ENCODE measurements at places on chromosomes 7 and 10.

DNA sequence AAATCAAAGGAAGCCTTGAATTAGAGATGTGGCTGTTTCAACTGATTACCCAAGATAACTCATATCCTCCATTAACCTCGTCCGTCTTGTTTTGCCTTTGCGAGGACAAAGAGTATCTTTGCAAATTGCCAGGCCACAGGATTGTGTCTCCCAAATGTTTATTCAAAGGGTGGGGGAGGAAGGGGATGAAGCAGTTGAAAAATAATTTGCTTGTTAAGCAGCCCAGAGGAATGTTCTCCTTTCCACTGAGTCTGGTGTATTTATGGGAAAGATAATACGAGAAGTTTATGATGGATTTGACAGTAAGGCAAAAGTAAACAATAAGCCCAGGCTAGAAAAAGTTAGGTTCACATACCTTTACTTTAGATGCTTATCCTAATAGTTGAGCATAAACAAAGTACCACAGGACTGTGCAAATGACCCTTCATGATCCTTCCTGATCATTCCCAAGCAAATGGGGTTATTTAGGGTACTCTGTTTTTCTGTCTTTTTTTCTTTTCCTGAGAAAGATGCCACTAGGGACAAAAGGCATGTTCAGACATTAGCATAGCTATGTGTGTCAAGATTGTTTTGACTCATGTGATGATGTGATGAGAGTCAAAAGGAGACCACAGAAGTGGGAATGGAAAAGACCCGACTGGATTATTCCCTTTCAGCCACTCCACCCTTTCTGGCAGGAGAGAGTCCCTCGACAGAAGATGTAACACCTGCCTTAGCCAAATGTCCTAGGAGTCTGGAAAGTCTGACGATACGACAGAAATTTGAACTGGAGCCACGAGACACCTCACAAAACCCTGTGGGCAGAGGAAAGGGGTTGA is 243.0 kb upstream of the GLI3 start:
- no peak for DNase-seq

DNA sequence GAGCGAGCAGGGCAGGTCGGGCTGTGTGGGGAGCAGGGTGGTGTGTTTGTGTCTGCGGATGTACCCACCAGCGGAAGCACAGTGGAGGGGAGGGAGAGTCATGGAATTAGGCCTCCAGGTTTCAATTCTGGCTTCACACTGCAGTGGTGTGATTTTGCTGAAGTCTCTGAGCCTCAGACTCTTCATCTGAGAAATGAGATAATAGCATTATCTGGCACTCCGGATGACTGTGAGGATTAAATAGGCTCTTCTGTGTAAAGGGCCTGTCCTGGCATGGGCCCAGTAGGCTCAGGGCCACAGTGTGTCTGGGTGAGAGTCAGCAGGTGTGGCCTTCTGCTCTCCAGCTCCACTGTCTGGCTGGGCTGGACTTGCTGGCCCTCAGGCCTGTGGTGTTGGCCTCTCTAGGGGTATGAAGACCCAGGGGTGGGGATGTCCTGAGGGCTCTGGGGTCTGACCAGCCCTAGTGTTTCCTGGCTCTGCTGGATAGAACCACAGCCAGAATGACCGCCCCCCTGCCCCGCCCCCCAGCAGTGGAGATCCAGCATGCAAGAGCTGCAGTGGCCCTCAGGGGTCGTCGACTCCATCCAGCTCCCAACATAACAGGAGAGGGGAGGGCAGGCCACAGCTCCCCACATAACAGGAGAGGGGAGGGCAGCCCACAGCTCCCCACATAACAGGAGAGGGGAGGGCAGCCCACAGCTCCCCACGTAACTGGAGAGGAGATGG is 178.6 kb downstream of the RPS24 start:
- DNase-seq = no peak

DNA sequence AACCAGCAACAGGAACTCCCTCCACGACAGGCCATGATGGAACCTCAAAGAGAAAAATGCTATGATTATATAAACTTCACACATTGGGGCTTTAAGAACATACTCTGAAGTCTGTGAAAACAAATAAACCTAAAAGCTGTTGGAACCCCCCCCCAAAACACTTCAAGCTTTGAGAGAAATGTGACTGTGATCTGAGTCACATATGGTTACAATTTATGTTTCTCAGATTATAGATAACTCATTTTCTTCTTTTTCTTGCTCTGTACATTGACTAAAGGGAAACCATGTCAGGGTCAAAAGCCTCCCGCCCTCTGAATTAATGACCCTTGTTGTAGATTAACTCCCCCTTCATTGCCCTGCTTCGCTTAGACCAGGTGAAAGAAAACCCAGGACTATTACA is 15.8 kb downstream of the VOPP1 start:
- no peak for DNase-seq

DNA sequence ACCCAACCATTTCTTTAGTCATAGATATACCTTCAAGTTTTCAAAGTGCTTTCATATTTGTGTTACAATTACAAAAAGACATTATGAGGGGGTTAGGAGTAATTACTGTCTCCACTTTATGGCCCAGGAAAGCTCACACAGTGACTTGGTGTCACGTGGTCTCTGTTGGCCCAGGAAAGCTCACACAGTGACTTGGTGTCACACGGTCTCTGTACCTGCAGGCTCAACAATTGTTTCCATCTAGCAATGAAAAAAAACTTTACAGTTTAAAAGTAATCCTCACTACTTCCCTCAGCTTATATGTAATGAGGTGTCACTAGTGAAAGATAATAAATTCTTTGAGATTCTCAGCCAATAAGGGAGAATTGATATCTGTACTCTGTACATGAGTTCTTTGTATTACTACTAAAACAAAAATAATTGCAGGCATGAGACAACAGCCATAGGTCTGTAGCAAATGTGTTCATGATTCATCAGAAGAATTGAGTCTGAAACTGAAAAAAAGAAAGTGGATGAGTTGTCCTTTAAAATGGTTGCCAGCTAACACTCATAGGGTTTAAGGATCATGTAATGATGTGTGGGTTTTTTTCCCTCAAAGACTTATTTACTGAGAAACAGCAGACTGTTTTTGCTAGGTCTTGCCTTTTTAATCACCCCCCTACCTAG is 10.9 kb downstream of the OGDH start:
- no peak for DNase-seq

GRCh38 chr10:26269754-26270153 is 53.2 kb downstream of the GAD2 start:
- peak; percentile 44 for DNase-seq

- DNase-seq = no peak
These were observed 7.9 kb upstream of the ADRB1 start for GRCh38 chr10:114035791-114036190.

- DNase-seq = no peak
These were observed 108.0 kb downstream of the TWIST1 start for GRCh38 chr7:19009241-19009935.

GRCh38 chr10:50393784-50394467 is 142.6 kb upstream of the ASAH2 start:
- no peak for DNase-seq

GRCh38 chr7:51060536-51060935 is 256.1 kb downstream of the COBL start:
- peak; percentile 27 for DNase-seq

DNA sequence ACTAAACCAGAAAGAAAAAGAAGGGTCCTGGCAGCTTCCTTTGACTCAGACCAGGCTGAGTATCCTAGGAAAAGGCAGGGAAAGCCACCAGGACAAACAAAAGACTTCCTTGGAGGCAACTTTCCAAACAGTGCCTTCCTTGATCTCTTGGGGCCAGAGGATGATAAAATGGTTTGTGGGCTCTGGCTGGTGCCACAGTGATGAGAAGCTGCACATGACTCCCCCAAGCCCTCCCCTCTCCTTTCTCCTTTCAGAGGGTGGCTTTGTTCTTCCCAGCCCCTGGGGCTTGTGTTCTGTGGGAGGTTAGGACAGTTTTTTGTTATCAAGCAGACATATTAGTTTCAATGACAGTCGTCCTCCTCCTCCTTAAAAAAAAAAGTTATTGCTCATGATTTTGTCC is 183.2 kb downstream of the SEM1 start:
- DNase-seq = no peak

DNA sequence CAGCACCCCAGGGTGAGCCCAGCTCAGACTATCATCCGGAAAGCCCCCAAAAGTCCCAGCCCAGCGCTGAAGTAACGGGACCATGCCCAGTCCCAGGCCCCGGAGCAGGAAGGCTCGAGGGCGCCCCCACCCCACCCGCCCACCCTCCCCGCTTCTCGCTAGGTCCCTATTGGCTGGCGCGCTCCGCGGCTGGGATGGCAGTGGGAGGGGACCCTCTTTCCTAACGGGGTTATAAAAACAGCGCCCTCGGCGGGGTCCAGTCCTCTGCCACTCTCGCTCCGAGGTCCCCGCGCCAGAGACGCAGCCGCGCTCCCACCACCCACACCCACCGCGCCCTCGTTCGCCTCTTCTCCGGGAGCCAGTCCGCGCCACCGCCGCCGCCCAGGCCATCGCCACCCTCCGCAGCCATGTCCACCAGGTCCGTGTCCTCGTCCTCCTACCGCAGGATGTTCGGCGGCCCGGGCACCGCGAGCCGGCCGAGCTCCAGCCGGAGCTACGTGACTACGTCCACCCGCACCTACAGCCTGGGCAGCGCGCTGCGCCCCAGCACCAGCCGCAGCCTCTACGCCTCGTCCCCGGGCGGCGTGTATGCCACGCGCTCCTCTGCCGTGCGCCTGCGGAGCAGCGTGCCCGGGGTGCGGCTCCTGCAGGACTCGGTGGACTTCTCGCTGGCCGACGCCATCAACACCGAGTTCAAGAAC is 1.1 kb downstream of the VIM start:
- peak; percentile 92 for DNase-seq

- no peak for DNase-seq
These were observed 183.4 kb upstream of the TCF7L2 start for GRCh38 chr10:112766636-112767035.

DNA sequence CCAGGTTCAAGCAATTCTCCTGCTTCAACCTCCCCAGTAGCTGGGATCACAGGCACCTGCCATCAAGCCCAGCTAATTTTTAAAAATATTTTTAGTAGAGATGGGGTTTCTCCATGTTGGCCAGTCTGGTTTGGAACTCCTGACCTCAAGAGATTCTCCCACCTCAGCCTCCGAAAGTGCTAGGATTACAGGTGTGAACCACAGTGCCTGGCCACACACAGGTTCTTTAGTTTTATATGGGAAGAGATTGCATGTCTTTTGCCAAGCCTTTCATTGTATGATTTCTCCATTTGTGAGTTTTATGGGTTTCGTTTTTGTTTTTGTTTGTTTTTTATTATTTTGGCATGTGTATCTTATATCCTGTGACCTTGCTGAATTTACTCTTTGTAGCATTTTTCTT is 40.9 kb downstream of the C1GALT1 start:
- no peak for DNase-seq

DNA sequence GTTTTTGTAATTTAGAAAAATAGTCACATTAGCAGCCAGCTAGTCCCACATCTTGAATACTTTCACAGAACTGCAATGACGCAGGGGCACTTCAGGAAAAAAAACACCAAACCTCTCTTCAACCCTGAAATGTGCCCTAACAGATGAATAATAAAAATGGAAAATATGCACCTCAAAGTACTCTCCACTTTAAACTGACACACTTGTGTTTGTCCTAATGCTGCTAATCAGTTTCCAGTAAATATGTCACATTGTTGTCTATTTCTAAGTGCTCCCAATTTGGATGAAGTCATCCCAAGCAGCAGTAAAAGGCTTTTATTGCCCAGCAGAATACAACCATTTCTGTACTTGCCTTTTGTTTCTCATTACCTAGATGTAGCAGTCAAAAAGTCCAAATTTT is 86.7 kb downstream of the PARD3 start:
- DNase-seq = no peak

GRCh38 chr7:131225619-131226513 is 101.8 kb upstream of the MKLN1 start:
- no peak for DNase-seq

GRCh38 chr10:73894245-73894971 is 16.5 kb upstream of the PLAU start:
- no peak for DNase-seq

- DNase-seq = no peak
These were observed 42.7 kb downstream of the MMRN2 start for GRCh38 chr10:86914734-86915133.

DNA sequence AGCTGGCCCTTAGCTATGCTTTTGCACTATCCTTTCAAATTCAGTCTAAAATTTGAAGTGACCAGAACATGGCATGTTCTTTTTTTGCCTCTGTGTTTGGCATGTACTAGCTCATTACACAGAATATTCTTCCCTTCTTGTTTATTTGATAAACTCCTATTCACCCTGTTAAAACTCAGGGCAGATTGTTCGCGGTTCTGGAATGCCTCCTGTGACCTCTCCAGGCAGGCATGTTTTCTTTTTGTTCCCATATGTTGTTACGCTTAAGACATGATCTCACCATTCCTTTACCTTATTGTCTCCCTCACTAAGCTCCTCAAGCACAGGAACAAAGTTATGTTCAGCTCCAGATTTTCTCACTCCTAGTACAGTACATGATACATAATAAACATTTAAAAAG is 181.7 kb downstream of the CCSER2 start:
- DNase-seq = no peak

GRCh38 chr10:71921324-71922027 is 42.7 kb upstream of the CHST3 start:
- no peak for DNase-seq

DNA sequence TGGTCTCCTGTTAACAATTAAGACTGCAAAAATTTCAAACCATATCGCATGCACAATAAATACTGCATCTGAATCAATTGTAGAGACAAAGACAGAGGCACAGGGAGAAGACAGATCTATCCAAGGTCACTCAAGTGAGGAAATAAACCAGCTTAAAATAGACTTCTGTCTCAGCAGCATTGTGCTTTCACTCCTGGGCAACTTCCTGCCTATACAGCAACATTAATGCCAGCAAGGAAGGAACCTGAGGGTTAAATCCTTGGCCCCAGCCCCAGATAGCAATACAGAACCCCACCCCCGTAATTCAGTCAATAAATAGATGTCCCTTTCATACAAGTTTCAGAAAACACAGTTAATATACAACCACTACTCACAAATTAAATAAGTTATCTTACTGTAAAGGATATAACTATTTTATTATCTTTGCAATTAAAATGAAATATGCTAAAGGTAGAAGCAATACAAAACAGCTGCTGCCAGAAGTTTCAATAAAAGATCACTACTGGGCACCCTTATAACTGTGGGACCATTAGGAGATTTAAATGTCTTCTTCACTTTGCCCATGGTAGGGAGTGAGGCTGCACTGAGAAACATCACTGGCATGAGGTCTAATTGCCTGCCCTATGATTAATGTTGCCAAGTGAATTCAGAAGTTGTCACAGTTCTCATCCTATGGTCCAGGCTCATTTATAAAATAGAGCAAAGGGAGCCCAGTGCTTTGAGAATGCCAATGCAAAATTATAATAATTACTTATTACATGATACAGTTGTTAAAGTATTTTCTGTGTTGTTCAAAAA is 49.4 kb downstream of the CAV1 start:
- no peak for DNase-seq

GRCh38 chr10:47264797-47265281 is 35.2 kb upstream of the GDF10 start:
- peak; percentile 83 for DNase-seq

All from common myeloid progenitor, CD34-positive (primary cell).